A172 (cell line): ENCODE measurements at places on chromosomes 7 and 10. TPM values are rescaled to one million over a fixed set of nuclear protein-coding genes. Genes with fewer than 3 reads are reported as not detected.

The PDLIM1 gene
- 18.9 and 20.9 TPM in 2 replicates for total RNA-seq

DNA sequence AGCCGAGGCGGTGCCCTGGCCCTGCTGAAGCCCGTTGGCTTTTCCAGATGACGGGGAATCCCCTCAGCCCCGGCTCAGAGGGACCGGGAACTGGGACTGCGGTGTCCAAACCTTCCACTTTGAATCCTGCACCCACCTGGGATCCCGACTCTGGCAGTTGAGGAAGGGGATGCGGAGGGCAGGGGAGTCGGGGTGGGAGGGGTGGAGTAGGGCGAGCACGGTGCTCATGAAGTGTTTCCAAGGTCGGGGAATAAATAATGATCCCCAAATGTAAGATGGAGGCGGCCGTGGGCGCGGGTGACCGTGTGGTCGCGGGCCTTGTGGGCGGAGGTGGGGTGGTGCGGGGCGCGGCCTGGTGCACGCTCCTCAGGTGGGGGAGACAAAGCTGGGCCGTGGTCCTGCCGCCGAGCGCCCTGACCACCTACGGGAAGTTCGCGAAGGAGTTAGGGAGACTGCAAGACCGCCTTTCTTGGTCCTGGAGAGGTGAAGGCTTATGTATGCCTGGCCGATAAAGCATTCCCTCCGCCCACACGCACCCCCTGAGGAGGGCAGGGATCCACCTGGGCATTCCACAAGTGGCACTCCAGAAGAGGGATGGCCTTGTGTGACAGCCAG is 1.4 kb downstream of the MTURN start:
- DNase-seq = no peak

The CFAP46 gene
- total RNA-seq = 1.4 and 4.3 TPM in 2 replicates

The OPALIN gene
- total RNA-seq = not detected in 2 replicates
